Stimulated activated CD8-positive, alpha-beta memory T cell treated with anti-CD3 and anti-CD28 coated beads, Interleukin-7, amount 100 ng/mL, for 4 hours (primary cell): ENCODE measurements at places on chromosomes 12 and 14.

GRCh38 chr12:11756523-11756922, 107.0 kb downstream of the ETV6 start:
- DNase-seq, result no peak

GRCh38 chr12:21801522-21802288, 27.2 kb upstream of the KCNJ8 start:
- DNase-seq, result no peak

DNA sequence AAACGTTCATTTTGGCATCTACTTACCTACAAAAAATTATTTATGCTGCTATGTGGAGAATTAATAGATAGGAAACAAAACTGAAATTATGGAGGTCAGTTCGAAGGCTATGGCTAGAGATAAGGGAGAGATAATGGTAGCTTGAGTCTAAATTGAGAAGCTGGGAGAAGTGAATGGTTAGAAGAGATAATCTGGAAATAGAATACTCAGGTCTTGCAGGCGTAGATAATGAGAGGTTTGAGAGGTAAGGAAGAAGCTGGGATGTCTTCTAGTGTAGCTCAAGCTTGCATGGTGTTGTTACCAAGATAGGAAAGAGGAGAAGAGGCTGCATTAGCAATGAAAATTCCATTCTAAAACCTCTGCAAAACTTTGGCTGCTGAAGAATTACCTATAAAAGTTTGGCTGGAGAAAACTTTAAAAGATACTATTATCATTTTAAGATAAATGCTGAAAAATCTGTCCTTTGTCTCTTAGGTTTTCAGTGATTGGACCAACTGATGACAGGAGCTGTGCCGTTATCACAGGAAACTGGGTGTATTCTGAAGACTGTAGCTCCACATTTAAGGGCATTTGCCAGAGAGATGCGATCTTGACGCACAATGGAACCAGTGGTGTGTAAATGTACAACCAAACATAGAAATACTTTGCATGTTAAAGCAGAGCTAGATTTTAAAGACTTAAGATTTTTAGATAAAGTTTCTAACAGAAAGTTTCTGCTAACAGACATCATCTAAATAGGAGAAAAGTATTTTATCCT, 14.1 kb downstream of the KLRF2 start:
- DNase-seq, result no peak

DNA sequence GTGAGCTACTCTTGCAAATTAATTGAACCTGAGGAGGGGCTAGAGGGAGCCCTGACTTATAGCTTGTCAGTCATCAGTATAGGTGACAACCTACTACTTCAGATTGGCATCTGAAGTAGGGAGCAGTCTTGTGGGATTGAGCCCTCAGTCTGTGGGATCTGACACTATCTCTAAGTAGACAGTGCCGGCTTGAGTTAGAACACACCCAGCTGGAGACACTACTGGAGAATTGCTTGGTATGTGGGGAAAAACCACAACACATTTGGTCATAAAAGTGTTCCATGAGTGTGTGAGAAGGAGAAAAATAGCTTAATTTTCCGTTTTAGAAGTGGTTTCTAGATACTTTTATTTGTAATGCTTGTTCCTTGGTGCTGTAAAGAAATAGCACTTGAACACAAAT, 30.5 kb upstream of the DDHD1 start:
- DNase-seq, result no peak

GRCh38 chr12:81627336-81628189, 131.6 kb downstream of the PPFIA2 start:
- DNase-seq, result no peak

DNA sequence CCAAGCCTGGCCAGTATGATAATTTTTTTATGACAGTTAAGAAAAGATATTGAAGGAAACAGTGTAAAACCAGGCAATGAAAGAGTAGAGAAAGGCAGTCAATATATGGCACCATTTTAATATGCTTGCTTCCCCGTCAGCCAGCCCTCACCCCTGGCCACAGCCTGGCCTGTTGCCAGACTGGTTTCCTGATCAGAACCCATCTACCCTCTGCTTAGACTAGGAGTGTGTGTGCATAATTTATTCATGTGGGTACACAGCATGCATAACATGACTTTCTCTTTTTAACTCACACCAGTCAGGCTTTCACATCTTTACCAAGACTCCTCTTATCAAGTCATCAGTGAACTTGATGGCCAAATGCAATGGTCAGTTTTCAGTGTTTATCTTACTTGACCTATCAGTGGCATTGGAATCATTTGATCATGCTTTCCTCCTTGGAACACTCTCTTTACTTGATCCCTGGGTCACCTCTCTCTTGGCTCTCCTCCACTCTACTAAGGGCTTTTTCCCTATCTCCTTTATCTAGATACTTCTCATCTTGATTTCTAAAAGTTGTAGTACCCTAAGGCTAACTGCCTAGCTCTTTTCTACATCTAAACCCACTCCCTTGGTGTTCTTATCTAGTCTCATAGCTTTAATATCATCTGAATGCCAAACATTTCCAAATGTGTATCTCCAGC, 10.0 kb upstream of the GPR19 start:
- no peak for DNase-seq

- no peak for DNase-seq
Observed at GRCh38 chr12:39145175-39145999, 240.0 kb upstream of the CPNE8 start.

- no peak for DNase-seq
Observed at GRCh38 chr14:42633504-42634095, 1026.9 kb downstream of the LRFN5 start.

DNA sequence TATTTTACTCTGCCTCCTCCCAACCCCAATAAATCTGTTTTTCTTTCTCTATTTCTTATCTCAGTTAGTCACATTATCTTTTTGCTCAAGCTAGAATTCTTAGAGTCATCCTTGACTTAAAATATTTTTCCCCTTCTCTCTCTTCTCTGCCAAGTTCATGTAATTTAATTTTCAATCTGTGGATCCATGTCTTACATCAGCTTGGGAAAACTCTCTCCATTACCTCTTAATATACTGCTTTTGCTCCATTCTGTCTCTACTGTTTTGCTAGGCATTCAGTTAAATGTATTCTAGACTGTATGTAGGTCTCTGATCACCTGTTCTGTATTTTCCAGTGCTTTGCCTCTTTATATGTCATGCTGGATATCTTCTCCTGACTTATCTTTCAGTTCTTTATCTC, 51.0 kb upstream of the NR1H4 start:
- no peak for DNase-seq

- DNase-seq, result no peak
Observed at GRCh38 chr12:12880537-12880936, 10.8 kb upstream of the GPRC5A start.

- no peak for DNase-seq
Observed at GRCh38 chr14:76884394-76884793, 58.2 kb downstream of the LRRC74A start.

- DNase-seq, result no peak
Observed at GRCh38 chr12:25771476-25771875, 187.0 kb upstream of the RASSF8 start.

DNA sequence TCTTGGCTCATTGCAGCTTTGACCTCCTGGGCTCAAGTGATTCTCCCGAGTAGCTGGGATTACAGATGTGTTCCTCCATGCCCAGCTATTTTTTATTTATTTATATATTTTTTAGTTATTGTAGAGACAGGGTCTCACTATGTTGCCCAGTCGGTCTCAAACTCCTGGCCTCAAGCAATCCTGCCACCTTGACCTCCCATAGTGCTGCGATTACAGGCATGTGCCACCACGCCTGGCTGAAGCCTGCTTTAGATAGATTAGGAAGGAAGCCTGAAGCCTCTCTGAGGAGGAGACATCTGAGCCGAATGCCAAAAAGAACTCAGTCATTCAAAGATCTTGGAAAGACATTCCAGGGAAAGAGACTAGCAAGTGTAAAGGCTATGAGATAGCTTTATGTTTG, 10.2 kb downstream of the INHBC start:
- DNase-seq, result no peak

DNA sequence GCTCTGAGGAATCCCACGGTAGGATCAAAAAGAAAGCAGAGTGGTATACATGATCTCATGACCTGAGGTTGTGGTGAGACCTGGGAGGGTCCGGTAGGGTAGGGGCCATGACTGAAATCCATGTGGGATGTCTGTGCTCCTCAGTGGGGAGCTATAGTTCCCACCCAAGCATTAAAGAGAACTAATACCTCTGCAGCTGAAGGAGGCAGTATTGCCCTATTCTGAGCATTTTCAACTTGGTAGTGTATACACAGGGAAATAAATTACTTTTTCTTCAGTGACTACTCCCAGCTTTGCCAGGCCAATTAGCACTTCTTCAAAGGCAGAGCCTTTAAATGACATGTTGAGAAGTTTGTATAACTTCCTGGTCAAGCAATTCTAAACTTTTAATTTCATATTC, 613.8 kb downstream of the KCNH5 start:
- DNase-seq, result no peak

DNA sequence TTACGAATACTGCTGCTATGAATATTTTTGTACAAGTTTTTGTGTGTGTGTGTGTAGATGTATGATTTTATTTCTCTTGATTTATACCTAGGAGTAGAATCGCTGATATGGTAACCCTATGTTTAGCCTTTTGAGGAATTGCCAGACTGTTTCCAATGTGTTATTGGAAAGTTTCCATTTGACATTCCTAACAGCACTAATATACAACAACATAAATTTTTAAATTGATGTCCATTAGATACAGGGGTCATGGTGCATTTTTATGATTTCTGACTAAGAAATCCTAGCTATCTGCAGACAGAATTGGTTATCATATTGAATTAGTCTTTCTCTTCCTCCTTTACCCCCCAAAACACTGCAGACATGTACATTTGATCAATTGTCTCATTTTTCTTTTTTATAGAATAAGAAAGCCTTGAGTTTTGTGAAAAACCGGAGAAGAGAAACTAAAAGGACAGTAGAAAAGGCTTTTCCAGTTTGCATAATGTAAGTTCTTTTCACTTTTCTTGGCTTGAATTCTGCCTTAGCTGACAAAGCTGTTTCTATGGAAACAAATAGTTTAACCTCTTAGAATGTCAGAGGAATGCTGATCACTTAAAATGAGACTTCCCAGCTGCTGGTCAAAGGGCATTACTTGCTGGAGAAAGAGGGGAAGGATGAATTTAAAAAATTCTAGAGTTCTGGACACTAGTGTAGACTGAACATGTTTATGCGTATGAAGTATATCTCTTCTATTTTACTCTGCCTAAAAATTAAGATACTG, 28.2 kb downstream of the PALS1 start:
- DNase-seq, result no peak

DNA sequence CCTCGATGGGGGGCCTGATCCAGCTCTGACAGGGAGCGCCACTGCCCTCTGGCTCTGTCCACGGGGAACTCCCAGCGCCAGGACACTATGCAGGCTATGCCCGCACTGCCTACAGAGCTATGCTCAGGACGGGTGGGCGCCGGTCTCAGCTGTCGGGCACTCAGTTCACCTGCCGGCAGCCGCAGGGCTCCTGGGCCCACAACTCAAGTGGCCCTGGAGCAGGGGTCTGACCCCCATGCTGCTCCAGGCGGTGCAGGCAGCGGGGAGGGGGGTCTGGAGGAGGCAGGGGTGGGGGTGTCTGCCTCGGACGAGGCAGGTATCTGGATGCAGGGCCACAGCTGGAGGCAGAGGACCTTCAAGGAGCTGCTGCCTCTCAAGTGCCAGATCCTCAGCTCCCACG, 28.5 kb upstream of the NUDT14 start:
- no peak for DNase-seq

- no peak for DNase-seq
Observed at GRCh38 chr14:23062002-23062401, 4.7 kb upstream of the CDH24 start.

- peak; percentile 57 for DNase-seq
Observed at GRCh38 chr12:124921200-124922031, 7.0 kb upstream of the UBC start.

DNA sequence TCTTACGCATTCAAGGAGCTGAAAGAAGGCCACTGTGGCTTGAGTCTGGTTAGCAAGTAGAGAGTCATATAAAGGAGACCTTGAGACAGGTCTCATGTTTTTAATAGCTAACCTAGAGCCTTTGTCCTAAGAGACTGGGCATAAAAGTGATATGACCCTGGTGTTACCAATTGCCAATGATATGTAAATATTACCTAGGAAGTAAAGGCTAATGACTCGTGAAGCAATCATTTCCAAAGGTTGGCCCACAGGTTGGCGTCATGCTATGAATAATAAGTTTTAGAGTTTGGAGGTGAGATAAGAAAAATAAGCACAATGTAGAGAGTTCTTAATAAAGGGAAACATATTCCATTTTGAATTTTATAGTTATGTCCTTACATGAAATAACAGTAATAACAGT, 116.6 kb upstream of the PLEKHA5 start:
- DNase-seq, result no peak

DNA sequence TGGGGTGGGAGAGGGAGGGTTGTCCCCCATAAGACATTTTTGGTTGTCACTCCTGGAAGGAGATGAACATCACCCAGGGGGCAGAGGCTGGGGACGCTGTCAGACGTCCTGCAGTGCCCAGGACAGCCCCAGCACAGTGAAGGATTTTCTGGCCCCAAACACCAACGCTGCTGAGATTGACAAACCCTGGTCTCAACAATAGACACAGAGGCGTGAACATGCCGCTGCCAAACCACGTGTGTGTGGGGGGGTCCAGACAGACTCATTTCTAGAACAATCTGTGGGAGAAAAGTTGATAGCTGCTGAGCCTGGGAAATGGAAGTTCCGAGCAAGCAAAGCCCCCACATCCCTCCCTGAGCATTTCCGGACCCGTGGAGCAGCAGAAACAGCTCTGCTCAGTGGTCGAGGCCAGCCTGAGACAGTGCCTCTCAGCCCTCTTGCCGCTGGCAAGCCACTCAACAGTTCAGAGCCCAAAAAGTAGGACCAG, 43.8 kb upstream of the CLMN start:
- no peak for DNase-seq

DNA sequence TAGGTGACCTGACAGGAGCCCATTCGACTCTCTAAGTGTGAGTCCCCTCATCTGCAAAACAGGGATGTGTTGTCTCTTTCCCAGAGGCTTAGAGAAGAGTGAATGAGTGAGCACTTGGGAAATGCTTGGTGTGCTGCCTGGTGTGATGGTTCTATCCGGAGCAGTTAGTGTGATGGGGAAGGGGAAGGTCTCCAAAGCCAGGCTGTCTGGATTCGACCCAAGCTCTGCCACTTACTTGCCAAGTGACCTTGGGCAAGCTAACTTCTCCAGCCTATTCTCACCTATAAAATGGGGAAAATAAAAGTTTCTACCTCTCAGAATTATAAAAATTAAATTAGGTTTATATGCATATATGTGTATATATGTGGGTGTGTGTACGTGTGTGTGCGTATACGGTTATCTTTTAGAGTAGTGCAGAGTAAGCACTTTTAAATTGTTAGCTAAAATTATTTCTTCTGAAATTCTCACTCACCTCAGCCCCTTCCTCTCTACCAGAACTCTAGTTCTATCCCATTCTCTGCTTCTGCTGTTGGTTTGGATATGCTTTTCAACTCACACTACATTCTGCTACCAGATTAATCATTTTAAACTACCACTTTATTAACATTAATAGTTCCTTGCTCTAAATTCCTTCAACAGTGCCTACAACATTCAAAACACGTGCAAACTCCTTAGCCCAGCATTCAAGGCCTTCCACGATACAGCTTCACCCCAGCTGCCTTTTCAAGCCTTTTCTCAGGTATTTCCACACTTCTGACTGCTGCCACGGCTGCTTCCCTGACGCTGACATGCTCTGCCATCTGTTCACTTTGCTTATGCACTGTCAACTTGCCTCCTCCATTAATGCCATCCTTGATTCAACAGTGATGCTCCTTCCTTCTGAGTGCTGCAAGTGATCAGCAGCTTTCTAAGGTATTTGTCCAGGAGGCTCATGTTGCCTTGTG, 55.3 kb downstream of the DICER1 start:
- DNase-seq, result no peak

- no peak for DNase-seq
Observed at GRCh38 chr12:115817389-115817788, 460.1 kb downstream of the MED13L start.
